ENCODE measurements at places on chromosomes 12 and 14.

DNA sequence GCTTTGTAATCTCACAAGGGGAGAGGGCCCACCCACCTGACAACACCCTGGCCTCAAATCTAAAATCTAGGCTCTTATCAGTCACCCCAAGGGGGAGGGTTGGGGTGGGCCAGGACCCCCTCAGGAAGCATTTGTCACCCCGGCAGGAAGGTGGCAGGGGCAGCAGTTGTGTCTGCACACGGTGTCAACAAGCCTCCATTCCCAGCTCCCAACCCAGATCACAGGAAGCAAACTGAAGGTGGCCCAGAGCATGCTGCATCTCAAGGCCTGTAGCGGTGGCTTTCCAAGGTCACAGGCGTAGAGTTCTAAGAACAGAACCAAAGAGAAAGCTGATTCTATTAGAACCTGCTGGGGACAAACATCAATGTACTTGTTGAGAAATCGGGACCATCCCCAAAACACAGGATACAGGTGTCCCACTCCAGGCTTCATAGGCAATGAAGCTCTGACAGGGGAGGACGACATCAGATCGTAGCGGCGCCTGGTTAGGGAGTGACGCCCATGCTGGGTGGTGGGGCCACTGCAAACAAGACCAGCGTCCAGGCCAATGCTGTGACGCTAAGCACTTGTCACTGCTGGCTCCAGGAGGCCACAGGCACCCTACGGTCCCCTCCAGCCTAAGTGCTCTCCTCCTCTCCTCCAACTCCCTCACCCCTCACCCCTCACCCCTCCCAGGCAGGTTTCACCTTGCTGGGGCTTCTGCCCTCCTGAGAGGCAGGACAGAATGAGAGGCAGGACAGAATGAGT is 52.9 kb downstream of the CCDC88C start:
- DNase-seq: peak; percentile 51

- DNase-seq: no peak
Observed at GRCh38 chr14:31678421-31679249, 117.4 kb downstream of the NUBPL start.

- no peak for DNase-seq
Observed at GRCh38 chr12:120242275-120242799, 23.2 kb downstream of the PXN start.

- no peak for DNase-seq
Observed at GRCh38 chr14:28761438-28762291, 4.9 kb upstream of the FOXG1 start.

- DNase-seq: no peak
Observed at GRCh38 chr14:69326611-69327010, 66.7 kb downstream of the GALNT16 start.

GRCh38 chr12:127429551-127430285 is 837.3 kb upstream of the TMEM132C start:
- no peak for DNase-seq

DNA sequence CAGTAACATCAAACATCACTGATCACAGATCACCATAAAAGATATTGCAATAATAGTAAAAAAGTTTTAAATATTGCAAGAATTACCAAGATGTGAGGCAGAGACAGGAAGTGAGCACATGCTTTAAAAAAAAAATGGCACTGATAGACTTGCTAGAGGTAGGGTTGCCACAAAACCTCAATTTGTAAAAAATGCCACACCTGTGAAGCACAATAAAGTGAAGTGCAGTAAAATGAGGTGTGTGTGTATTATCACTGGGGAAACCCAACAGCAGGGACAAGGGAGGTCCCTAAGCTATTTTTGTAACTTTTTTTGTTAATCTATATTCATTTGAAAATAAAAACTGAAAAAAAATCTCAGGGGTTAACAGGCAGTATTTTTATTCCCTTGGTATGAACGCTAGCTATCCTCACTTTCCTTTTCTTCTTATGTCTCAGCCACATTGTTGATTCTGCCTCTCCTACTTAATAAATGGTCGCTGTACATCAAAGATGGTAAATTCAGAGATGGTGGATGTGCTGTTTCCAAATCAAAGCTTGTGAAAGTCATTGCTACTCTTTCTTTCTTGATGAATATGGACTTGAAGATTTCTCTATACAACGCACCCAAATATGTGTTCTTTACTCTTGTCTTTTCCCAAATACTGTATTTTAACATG is 14.0 kb upstream of the KLRD1 start:
- DNase-seq: no peak

- DNase-seq: no peak
Observed at GRCh38 chr12:40618636-40619035, 73.6 kb upstream of the CNTN1 start.

DNA sequence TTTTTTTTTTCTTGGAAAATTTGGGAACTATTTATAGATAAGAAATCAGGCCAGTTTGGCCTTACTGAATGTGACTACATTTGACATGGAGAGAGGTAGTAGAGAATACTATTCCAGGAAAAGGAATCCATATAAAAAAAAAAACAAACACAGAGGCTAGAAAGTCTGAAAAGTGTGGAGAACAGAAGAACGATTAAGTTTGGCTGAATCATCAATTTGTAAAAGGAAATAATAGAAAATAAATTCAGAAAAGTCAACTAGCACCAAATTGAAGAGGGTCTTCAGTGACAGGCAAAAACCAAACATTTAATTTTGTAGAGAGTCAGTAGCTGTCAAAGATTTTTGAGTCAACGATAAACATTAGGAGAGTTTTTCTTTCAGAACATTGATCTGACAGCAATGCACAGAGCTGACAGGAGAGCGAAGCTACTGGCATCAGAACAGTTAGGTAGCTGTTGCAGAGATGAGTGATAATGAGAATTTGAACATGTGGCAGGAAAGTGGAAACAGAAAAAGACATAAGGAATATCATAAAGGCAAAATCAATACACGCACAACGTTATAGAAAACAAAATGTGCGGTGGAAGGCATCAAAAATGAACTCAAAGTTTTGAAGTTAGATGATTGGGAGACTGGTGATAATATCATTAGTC is 241.2 kb downstream of the SOX5 start:
- DNase-seq: no peak

- no peak for DNase-seq
Observed at GRCh38 chr12:77102691-77103090, 37.3 kb upstream of the E2F7 start.

GRCh38 chr12:119672194-119672593 is 4.3 kb downstream of the PRKAB1 start:
- no peak for DNase-seq

DNA sequence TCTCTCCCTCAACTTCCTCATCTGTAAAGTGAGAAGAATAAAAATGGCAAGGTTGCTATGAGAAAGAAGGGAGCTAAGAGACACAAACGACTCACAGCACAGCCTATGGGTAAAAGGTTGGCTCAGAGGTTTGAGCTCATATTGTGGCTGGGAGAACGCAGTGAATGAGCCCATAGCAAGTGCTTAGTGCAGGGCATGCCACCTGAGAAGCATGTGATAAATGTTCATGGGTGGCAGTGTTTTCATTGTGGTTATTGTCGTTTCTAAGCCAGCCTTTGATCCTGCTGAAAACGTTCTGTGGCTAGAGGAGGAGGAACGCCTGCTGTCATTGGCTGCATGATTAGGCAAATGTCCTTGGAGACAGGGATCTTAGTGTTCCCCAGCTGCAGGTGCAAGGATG is 150.4 kb downstream of the KSR2 start:
- no peak for DNase-seq

DNA sequence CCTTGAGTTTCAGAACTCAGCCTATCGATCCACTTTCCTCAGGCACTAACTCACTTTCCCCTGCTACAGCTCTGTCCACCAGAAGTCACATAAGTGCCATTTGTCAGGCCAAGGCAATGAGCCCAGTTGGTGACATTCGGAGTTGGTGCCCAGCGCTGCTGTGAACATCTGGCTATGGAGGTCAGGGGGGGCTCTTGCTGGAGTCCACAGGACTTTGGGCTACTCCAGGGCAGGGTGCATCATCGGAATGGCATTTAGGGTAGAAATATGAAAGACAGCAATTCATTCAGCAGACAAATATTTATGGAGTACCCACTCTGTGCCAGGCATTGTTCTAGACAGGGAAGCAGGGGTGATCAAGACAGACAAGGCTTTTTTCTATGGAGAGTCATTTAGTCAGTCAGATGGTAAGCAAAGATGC is 1.5 kb upstream of the PPP1CC start:
- DNase-seq: no peak

Data from NCI-H510A (cell line).